Fibroblast of the aortic adventitia (primary cell): ENCODE measurements at places on chromosomes 2 and 18.

DNA sequence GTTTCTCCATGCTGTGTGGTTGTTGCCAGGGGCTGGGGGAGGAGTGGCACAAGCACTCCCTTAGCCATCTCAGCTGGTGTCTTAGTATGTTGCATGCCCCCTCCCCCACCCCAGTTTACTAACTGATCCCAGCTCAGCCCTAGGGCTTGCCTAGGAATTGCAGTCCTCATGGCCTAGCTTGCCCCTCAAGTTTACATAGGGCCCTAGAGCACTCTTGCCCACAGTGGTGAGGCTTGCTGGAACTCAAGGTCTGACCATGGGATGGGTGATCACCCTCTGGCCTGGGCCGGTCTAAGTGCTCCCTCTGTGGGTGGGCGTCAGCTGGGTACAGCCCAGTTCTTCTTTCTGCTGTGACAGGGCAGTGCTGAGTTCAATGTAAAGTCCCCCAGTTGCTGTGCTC, 156.1 kb upstream of the PIEZO2 start:
- DNase-seq = no peak

GRCh38 chr2:171018522-171018921, 89.5 kb downstream of the GORASP2 start:
- DNase-seq = no peak

DNA sequence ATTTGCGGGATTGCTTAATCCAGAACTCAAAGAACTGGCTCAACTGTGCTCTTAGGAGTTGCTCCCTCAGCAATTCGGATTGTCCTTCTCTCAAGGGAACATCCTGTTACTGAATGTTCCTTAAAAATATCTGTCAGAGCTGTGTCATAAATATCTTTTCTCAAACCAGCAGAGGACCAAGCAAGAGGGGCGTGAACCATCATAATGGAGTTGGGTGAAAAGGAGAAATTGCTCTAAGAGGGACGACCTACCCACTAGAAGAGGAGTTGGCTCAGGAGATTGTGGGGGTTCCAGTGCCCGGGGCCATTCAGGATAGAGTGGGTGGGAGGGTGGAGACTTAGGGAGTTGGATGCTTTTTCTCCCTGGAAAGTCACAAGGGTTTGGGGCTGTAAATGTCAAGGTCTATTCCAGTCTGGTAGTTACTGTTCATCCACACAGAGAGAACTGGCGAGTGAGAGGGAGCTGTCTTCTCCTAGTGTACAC, 59.5 kb downstream of the MERTK start:
- DNase-seq = no peak

DNA sequence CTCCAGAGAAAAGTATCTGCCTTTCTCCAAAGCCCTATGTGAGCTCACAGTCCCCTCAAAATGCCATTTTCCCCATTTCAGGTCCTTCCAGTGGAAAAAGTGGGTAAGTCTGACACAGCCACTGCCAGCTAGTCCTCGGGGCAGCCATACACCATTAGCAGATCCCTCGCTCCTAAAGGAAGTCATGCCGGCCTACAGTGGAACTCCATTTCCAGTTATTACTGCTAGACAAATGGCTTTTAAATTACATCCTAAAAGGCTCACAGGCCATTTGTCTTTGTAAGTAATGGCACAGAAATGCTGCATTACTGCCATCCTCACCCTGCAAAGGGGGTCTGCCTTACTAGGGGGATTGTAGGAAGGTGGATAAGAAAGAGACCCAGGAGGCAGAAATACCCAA, 259.4 kb upstream of the SIX2 start:
- no peak for DNase-seq

DNA sequence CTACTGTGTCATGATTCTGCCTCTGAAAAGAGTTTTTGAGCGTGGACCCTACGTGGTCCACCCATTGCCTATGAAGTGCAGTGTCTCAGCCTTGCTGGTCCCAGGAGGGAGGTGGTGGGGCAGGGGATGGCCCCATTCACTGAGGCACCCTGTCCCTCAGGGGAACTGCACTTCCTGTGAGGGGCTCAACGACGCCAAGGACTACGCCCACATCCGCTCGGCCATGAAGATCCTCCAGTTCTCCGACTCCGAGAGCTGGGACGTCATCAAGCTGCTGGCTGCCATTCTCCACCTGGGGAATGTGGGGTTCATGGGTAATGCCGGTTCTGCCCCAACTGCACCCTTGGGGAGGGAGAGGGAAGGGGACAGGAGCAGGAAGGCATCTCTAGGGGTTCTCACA, 42.5 kb downstream of the MYO7B start:
- DNase-seq = no peak

GRCh38 chr2:5980450-5981190, 288.4 kb downstream of the SOX11 start:
- DNase-seq = no peak

GRCh38 chr2:161199912-161200701, 39.9 kb downstream of the TANK start:
- DNase-seq = no peak

- DNase-seq = no peak
These were observed 13.1 kb downstream of the CASP10 start for GRCh38 chr2:201196003-201196402.

- peak; percentile 13 for DNase-seq
These were observed 38.4 kb downstream of the RAD51AP2 start for GRCh38 chr2:17479875-17480274.

- no peak for DNase-seq
These were observed 277.2 kb upstream of the MGAT5 start for GRCh38 chr2:133976659-133977058.

GRCh38 chr2:3071685-3072263, 305.8 kb downstream of the EIPR1 start:
- DNase-seq = no peak

DNA sequence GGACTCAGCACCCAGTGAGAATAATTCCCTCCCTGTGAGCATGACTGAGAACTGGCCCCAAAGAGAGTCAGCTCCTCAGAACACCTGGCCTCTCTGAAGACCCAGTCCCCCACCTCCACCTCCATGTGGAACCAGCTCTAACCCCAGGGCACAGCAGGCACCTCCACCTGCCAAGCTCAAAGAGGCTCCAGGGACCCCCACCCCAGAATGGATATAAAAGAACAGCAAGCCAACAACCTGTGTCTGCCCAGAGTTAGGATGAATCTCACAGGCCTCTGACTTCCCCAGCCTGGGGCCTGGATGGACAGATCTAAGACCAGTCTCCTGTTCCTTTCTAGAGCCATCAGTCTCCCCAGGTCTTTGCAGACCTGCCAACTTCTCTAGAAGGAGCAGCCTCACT, 498.5 kb downstream of the EIPR1 start:
- DNase-seq = no peak

- peak; percentile 78 for DNase-seq
These were observed 222.5 kb upstream of the COPS8 start for GRCh38 chr2:236862961-236863728.

DNA sequence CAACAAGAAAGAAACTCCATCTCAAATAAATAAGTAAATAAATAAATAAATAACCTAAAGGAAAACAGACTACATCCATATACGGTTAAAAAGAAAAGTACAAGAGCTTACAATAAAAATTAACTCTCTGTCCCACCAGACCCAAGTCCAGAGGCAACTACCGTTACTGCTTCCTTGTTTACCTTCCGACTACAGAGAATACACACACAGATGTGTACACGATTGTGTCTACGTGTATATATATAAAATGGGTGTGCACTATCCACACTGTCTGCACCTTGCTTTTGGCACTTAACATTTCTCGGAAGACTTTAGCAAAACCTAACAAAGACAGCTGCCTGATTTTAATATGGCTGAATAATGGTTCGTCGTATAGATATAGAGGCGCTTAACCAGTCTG, 69.9 kb downstream of the ACTR2 start:
- DNase-seq = no peak

GRCh38 chr2:237614151-237614720, 13.2 kb upstream of the LRRFIP1 start:
- DNase-seq = peak; percentile 45

DNA sequence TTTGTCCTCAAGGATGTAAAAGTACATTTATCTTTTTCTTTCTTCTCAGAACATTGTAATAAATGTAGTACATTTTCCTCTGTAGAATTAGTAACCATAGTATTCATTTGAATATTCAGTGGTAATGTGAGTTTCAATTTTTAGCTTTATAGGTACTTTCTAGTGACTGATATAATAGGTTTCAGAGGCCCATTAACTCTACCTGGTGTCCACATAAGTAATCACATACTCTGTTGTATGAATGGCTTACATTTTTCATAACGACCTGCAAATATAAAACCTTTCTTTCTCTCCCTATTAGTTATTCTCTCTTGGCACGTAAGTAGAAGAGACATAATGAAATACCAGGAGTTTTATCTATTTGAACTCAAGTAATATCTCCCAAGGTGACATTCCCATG, 1017.6 kb downstream of the DPP10 start:
- no peak for DNase-seq

DNA sequence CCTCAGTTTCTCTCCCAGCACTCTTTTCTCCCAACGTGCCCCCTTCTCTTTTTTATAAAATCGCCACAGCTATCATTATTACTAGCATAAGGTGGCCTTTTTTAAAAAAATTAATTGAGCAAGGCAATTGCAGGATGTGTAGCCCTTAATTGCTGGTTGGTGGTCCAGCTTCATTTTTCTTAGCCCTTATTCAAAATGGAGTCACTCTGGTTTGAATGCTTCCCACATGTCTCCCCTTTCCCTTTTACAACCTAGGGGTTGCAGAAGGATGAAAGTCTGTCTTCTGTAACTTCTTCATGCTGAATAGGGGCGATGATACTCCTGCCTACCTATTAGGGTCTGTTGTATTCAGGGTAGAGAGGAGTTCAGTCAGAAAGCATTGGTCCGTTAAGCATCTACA, 36.6 kb upstream of the PROKR1 start:
- DNase-seq = no peak

DNA sequence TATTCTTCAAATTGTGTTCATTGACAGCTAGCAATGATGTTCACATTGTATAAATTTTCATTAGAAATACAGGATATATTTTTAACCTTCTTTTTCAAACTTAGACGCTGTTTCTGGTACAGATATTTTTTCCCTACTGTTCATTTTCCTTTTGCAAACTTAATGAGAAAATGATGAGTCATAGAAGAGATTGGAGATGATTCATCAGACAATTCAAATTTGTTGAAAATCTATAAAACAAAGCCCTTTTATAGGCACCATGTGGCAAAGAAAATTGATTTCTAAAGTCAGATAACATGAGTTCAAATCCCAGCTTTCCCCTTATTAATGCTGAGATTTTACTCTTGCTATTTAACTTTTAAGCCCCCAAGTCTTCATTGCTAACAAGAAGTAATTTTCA, 728.8 kb upstream of the DDX18 start:
- no peak for DNase-seq
